ENCODE measurements at places on chromosomes 5 and 9.

GRCh38 chr9:100600521-100601079 lies 22.7 kb downstream of the CAVIN4 start:
- DNase-seq = no peak

GRCh38 chr5:31811210-31811609 lies 172.3 kb downstream of the PDZD2 start:
- DNase-seq = no peak

GRCh38 chr5:67515762-67516161 lies 319.2 kb upstream of the CD180 start:
- no peak for DNase-seq

GRCh38 chr5:152089644-152090043 lies 165.0 kb upstream of the GLRA1 start:
- no peak for DNase-seq

GRCh38 chr9:112532427-112532826 lies 45.8 kb downstream of the KIAA1958 start:
- DNase-seq = no peak

DNA sequence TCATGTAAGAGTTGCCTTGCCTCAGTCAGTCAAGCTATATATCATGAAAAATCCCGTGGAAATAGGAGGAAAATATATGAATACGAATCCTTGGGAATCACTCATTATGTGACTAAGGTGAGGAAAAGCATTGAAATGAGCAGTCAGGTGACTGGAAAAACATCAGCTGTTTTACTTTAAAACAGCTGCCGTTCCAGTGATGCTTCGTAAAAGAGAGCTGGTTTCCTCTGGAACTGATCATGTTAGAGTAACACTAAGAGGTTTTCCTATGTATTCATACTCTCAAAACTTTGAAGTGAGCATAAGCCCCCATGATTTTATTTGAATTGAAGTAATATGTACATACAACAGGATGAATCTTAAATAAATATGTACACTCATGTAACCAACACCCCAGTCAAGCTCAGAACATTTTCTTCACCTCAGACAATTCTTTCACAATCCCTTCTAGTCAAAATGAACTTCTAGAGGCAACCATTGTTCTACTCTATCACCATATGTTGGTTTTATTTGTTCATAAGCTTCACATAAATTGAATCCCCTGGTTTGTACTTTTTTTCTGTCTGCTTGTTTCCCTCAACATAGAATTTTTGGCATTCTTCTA lies 107.7 kb downstream of the SLC25A46 start:
- DNase-seq = no peak

All from NCI-H2081 treated with DMSO at 0.1 percent for 48 hours (cell line).